Hematopoietic multipotent progenitor cell treated with erythropoietin and hydrocortisone succinate and interleukin-3 and kit ligand, for 8 days (in vitro differentiated cells): ENCODE measurements at places on chromosomes 7 and 10.
A peak's percentile ranks its signal among the peaks of the same experiment; 100 is the strongest.

DNA sequence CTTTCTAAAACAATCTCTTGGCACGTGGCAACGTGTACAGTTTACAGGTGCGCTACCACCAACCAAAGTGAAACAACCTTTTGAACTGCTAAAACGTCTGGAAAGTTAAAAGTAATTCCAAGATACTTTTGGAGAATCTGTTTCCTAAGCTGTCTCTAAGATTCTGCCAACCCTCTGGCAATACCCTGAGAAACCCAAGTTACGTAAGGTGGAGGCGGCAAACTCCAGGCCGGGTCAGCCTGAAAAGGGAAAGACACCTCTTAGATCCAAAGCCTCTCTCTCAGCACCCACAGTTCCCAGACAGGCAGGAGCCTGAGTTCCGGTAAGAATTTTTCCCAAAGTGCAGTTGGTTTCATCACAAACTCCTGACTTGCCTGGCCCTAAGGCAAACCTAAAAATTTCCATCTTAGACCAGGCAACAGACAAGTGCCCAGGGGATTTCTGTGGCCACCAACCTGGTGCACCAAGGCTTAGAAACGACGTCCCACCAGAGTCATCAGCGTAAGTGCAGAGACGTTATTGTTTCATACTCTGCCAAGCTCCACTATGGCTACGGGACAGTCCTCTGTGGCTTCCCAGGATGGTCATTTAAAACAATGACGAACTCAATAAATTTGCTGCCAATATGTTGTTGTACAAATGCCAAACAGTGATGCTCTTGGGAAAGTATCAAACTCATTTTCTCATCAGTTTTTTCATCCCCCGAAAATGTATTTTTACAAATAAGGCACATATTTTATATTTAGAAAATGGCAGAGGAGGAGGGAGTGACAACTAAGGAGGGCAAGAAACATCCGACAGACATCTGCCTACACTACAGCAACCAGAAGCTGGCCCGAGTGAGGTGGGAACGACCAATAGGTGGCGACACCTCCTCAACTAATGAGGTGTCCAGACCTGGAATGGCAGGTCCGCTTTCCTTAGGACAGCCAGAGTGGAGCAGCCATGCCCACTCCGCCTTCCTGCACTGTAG is 205.8 kb upstream of the FRMD4A start:
- DNase-seq, result peak; percentile 56

DNA sequence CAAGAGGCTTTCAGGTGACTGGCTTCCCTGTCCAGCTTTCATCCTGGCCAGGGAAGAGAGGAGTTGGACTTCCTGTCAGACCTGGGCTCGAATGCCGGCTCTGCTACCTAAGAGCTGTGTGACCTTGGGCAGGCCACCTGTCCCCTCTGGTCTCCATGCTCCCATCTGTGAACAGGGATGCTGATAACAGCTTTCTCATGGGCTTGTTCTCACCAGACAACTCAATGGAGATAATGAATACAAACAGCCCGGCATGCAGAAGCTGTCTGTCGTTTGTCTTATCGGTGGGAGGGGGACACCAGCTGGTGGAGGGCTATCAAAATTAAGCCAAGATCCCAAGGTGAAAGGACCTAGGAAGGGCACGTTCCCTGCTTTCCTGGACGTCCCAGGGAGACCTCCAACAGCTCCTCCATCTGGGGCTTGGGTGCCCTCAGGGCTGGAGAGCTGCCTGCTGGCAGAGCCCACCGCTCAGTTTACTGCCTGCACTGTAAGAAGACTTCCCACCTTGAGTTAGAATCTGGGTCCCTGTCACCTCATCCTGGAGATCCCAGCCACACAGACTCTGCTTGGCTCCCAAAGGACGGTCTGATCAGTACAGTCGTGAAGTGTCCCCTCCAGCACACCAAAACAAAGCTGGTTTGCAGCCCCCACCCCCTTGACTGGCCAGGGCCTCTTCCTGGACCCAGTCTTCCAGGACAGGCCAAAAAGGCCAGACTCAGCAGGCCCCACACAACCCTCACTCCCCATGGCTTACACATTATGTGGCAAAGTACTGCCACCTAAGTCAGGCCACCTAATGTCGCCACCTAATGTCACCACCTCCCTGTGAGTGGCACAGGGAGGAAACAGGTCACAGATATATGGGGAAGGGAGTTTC is 40.9 kb downstream of the PPIF start:
- DNase-seq, result no peak

DNA sequence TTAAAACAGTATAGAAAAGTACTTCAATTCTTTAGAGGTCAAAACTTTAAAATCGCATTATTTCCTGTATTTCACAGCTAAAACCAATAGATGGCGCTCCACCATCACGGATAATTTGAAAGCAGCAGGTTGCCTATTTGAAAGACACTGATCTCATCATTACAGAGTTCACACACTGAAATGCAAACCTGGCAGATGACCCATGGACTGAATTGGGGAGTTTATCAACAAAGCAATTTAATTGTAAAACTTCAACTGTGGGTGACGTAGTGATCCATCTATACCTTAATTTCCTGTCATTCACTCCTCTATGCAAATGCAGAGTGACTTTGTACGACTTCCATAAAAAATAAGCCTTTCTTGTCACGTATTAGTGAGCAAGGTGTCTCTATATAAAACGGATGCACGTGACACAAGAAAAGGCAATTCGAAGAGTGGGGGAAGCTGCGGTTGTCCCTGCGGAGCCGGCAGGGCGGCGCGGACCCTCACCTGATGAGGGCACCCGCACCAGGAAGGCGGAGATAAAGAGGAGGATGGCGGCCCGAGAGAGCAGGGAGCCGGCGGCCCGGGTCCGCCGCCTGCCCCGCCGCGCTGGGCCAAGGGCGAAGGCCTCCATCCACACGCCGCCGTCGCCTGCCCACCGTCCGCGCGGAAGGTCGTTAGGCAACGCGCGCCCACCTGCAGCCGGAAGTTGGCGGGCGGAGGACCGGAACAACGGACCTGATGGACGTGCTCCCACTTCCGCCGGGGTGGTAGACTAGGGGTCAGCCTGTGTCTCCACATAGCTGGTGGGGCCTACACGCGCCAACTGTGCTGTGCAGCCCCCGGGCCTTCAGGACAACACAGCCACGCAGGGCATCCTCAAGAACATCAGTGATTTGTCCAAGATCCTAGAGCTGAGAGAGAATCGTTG is at the start of gene ZPBP:
ZPBP (minus strand) TSS at position 668 of the 913 bp plus-strand sequence; CDS start at position 616, 52 bp downstream.
- DNase-seq, result peak; percentile 73

DNA sequence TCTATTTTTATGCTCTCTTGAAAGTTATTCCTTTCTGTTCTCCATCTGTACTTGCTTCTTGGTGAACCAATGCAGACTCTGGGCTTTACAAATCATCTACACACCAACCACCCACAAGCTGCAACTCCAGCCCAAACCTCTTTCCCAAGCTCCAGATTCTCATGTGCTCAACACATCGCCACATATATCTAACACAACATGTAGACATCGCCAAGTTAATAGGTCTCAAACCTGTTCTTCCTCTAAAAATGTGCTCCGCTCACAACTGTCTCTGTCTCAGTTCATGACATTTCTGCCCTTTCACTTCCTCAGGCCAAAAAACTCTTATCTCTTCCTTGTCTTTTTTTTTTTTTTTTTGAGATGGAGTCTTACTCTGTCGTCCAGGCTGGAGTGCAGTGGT is 95.7 kb upstream of the EEPD1 start:
- no peak for DNase-seq

DNA sequence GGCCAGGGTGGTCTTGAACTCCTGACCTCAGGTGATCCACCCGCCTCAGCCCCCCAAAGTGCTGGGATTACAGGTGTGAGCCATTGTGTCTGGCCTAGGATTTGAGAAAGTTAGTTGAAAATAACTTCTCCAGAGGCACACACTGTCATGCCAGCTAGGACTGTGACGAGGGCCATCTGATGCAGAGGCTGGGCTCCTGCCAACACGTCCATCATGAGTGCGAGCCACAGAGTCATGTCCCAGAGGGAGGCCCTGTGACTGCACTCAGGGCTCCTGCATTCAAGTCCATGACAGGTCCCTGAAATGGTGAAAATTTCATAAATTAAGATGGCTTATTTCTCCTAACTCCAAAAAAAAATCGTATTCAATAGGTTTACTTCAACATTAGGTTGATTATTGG is 17.1 kb downstream of the C10orf120 start:
- no peak for DNase-seq

- no peak for DNase-seq
These were observed 2.0 kb downstream of the OPN1SW start for GRCh38 chr7:128773604-128774003.

DNA sequence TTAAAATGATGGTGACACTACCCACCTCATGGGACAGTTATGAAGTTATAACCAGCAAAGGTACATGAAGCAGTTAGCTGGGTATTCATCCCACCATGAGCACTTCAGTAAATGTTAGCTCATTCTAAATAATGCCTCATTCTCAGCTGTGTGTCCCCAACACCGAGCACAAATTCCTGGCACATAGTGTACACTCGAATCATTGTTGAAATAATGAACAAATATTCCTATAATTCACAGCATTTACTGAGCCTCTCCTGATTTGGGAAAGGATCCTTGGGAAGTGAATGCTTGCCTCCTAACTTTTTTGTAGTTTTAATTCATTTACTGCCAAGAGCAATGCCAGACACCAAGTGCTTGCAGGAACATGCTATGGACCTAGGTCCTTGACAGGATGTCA is 235.2 kb downstream of the DGKI start:
- no peak for DNase-seq
